ENCODE measurements at places on chromosomes 6 and 20. TPM values are rescaled to one million over a fixed set of nuclear protein-coding genes. Genes with fewer than 3 reads are reported as not detected.

GRCh38 chr6:7903673-7904072, 6.9 kb downstream of the TXNDC5 start:
- no peak for DNase-seq
- H3K27me3 ChIP-seq: no peaks in the 10 kb centered on the region
- H3K36me3 ChIP-seq: peaks cover 87% of the 10 kb centered on the region
- no peak overlapping the region for H3K27ac ChIP-seq
- H3K4me1 ChIP-seq: peaks cover 17% of the 10 kb centered on the region

DNA sequence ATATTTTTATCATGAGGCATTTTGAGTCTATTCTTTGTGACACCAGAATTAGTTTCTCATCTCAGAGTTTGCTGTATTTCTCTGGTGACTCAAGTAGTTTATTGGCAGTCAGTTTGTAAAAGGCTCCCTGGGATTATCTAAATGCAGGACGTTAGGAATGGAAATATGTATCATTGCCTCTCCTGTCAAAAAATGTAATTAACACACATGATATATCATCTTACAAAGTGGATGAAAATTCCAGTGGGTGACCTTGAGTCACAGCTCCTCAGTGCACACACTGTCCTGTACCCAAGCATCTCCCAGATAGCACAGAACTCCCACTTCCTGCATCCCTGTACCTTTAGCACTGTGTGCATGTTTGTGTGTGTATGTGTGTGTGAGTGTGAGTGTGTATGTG, 258.6 kb downstream of the LAMA2 start:
- H3K4me1 ChIP-seq: no peaks in the 10 kb centered on the region
- no peak overlapping the region for H3K4me3 ChIP-seq
- no peak for DNase-seq
- H3K27me3 ChIP-seq: no peaks in the 10 kb centered on the region
- H3K36me3 ChIP-seq: no peaks in the 10 kb centered on the region
- no peak overlapping the region for H3K27ac ChIP-seq

Gene CNR1
- polyA plus RNA-seq: 0.94 TPM

Gene CLPSL2
- not detected for polyA plus RNA-seq

All from K562 (cell line).